ENCODE measurements at places on chromosomes 16 and 17.

- DNase-seq, result no peak
These were observed 38.4 kb upstream of the IRF8 start for GRCh38 chr16:85860413-85861094.

- no peak for DNase-seq
These were observed 9.0 kb downstream of the TMEM92 start for GRCh38 chr17:50283246-50283645.

DNA sequence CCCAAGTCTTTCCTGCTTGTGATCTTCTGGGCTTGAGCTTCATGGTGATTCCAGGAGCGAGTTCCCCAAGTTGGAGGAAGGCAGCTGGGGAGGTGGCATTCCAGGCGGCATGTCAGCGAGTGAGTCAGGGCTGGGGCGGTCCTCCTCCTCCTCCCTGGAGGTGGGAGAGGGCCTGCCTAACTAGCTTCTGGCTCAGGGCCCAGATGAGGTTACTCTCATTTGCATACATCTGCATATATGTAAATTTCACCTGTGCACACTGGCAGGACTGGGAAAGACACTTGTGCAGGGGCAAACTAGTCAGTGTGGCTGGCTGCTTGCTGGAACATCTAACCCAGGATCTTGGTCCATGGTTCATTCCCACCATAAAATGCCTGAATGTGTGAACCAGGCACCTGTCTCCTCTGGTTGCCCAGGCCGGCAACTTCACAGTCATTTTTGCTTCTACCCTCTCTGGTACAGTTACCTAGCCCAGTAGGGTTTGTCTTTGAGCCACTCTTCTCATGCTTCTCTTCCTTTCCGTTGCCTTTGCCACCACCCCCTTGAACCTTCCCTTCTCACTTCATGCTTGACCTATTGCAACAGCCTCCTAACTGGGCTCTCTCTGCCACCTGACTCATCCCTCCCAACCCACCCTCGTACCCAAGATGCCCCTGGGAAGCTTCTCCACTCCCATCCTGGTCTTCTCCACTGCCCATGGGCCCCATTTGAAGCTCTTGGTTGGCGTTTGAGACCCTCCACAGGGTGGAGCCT, 9.6 kb upstream of the DLX4 start:
- no peak for DNase-seq

DNA sequence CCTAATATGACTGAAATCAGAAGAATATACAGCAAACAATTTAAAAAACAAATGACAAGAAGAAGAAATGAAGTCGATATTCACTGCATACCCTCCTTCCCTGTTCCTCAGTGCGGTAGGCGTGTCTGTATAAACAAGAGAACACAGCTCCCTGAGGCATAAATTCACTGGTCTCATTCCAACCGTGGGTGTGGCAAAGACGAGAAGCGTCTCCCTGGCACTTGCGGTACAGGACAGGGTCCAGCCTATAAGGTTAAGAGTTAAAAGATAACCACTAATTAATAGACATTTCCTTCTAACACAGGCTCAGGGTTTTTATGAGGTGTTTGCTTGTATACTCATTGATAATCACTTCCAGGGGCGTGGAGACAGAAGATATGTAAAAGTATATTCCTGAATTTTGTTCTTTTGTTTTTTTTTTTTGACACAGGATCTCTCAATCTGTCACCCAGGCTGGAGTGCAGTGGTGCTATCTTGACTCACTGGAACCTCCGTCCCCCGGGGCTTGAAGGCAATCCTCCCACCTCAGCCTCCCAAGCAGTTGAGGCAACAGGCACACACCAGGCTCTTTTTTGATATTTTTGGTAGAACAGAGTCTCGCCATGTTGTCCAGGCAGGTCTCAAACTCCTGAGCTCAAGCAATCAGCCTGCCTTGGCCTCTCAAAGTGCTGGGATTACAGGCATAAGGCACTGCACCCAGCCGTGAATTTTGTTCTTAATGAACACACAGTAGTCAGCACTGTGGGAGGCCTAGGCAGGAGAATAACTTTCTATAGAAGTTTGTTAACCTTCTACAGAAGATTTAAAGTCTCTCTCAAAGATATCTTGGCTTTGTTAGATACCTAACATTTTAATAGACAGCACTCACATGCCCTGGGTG, 59.1 kb upstream of the CLEC18B start:
- DNase-seq, result no peak

- DNase-seq, result no peak
These were observed 127.9 kb downstream of the AXIN2 start for GRCh38 chr17:65433592-65433991.

DNA sequence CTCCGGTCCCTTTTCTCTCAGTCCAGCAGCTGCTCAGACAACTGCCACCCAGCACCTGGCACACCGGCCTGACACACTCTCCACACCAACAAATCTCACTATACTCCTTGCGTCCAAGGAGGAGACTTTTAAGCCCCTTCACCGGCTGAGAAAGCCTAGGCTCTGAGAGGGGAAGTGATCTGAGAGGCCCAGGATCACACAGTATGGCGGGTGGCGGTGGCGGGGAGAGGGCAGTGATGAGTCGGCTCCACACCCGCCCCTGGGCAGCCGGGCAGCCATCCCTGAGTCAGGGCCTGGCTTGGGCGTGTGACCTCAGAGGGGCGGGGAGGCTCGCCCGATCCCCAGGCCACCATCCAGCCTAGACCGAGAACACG, 569 bp downstream of the FLII start:
- DNase-seq, result no peak

DNA sequence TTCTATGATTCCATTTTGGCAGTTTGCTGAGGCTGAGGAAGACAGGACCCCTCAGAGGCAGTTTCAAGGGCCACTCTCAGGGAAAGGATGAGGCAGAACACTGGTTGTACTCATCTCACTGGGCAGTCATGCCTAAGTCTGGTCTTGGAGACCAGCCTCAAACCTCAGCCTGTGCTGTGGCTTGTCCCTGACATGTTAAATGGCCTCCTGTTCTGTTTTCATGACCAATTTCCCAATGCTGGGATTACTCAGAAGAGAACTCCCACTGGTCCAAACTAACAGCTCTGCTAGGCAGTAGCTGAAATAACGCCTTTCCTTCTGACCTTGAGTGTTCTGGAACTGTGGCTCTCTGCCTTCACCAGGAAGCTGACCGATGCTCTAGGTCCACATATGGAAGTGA, 8.4 kb upstream of the SPDYE4 start:
- no peak for DNase-seq

- DNase-seq, result no peak
These were observed 295.4 kb upstream of the AXIN2 start for GRCh38 chr17:65856865-65857264.

- DNase-seq, result no peak
These were observed 2.5 kb upstream of the CLTC start for GRCh38 chr17:59617156-59617732.

DNA sequence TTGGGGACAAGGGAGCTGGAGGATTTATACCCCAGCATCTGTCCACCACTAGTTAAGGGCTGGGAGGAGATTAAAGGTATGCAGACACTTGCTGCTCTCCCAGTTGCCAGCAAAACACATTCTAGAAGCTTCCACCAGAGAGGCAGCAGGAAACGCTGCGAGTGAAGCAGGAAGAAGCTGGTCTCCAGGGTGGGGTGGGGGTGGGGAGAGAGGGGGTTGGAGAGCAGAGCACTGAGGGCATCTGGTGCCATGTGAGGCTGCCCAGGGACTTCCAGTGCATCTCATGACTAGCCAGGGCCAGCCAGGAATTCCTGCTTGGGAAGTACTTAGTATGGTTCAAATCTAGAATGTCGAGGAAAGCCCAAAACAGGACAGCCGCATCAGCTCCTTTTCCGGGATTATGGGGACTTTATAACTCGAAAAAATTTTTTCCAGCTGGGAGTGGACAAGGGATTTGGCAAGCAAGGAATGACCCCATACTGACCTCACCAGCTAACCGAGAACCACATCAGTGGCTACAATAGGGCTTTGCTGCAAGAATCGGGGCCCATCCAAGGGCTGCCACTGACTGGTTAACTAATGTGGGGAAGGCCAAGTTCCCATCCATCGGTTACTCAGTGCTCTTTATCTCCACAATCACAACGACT, 26.2 kb upstream of the AXIN2 start:
- no peak for DNase-seq

GRCh38 chr16:80741724-80742123, 62.7 kb downstream of the CDYL2 start:
- DNase-seq, result no peak

- DNase-seq, result peak; percentile 78
These were observed 43.3 kb downstream of the PGS1 start for GRCh38 chr17:78421534-78422266.

DNA sequence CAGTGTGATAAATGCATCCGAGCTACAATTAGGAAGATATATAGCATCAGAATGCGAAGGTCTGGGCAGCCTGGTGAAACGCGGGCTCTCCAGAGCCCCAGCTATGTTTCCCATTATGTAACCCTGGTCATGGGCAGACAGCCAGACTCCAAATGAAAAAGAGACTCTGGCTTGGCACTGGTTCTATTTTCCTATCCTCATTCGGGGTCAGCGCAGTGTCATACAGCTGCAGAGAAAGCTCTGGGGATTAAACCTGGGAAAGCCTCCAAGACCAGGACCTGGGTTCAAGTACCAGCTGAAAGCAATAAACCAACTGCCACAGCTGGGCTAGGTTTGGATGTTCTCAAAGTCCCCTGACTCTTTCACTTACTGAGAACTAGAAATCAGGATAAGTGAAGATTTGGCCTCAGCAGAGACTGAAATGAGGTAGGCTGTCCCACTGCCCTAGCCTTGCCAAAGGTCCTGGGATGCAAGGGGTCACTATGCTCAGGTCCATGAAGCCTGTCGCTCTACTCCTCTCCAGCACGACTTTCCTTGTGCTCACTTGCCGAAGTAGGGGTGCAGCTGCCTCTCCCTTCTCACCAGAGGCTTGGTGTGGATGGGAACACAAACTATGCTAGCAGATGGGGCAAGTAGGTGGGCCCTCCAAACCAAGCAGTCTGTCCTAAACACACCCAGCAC, 123.8 kb downstream of the SMG6 start:
- DNase-seq, result no peak

DNA sequence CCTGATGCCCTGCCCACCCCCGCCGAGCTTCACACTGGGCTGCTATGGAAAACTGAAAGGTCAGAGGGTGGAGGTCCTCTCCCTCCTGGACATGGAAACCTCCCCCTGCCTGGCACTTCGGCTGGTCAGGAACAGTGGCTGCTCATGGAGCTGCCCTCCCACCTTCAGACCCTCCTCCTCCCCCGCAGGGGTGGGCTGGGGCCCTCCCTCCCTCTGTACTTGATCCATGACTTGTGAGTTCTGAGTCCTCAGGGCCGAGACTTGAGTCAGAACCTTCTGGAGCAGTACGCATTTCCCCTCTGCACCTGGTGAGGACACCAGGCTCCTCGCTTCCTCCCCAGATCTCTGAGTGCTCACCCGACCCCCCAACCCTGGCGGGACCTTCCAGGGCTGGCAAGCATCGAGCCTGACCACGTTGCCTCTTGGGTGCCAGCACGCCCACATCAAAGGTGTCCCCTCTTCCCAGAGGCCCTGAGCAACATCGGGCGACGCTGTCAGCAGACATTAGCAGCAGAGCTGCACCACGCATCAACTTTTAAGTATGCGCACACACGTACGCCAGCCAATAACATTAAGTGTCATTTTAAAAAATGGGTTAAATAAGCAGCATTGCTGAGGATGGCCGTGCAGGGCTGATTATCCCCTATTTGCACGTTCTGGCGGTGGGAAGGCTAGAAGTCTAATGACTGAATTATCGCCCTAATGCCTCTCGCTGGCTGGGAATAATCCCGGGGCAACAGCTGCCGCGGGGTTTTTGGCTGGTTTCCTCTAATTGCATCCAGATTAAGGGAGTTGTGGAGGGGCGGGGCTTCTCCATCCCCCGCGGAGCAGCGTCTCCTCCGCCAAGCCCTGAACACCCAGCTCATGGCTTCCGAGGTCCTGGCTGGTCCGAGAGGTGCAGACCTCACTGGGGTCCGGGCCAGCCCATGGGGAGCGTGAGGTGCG, 98.0 kb downstream of the TBC1D16 start:
- DNase-seq, result no peak

DNA sequence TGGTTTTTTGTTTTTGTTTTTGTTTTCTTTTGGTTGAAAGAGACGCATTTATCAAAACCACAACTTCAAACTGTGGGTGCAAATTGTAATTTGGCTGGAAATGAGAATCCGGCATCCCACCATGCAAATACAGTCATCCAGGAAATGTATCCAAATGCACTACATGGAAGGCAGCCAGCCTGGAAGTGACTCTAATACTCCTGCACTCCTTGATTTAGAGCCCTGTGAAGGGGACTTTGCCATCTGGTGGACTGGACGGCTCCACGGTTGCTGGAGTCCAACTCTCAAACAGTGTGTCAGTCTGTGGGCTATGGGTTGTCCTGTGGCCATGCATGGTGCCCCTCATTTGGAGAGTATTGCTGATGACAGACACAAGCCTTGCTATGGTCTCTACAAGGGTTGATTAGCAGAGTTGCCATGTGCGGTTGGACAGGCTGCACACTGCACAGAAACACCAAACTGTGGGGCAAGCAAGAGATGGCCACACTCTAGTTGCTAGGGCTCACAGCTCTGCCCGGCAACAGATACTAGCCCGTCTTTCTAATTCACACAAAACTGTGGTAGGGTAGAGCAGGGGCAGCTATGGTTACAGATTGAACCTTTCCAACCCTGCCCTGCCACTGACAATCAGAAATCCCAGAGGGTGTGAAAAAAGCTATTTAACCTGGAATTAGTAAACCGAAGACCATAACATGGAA, 62.4 kb downstream of the VAT1L start:
- no peak for DNase-seq

Data from neural crest cell (in vitro differentiated cells).